ENCODE measurements at places on chromosomes 7 and 10.

- no peak for DNase-seq
These were observed 57.3 kb upstream of the CCDC71L start for GRCh38 chr7:106717955-106718871.

- DNase-seq, result no peak
These were observed 68.9 kb downstream of the HTR7 start for GRCh38 chr10:90788968-90789367.

GRCh38 chr10:60957667-60958221 lies 13.8 kb upstream of the RHOBTB1 start:
- no peak for DNase-seq

DNA sequence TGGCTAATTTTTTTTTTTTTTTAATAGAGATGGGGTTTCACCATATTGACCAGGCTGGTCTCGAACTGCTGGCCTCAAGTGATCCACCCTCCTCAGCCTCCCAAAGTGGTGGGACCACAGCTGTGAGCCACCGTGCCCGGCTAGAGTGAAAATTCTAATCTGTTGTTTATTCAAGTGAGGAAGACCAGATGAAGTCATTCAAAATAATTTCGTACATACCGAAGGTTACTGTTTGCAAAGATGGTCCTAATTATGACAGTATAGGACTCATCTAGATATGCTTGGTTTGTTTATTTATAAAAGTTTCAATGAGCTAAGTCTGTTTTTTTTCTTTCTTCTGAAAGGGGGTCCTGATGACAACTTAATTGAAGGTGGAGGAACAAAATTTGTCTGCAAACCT lies 376.8 kb downstream of the EXOC4 start:
- no peak for DNase-seq

GRCh38 chr10:30000802-30001571 lies 58.4 kb downstream of the JCAD start:
- DNase-seq, result no peak

DNA sequence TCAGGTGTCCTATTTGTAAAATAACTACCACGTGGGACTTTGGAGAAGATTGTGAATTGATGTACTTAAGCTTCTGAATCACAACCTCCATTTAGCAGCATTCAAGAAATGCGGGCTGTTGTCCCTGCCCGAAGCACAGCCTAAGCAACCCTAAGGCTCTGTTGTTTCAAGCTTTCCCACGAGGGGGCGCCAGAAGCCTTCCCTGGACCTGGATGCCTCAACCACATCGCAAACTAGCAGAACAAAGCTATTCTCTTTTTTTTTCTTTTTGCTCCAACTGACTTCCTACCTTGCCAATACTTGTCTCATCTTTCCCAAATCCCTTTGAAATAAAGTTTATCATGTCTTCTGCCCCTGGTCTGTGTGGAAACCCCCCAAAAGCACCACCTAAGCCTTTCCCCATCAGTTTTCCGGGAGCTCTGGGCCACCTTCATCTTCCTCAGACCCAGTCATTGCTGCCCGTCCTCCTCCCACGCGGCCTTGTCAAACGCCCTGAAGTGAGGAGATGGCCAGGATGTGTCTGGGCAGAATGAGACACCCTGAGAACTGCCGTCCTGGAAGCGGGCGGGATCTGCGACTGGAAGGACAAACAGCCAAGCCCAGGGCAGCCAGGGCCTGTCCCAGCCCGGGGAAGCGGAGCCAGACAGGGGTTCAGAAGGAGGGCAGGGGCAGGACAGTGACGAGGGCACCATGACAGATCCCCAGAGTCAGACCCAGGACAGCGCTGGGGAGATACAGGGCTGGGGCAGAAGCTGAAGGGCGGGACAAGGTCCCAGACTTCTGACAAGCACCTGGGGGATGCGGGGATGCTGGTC lies 112.7 kb downstream of the SLIT1 start:
- DNase-seq, result peak; percentile 35

DNA sequence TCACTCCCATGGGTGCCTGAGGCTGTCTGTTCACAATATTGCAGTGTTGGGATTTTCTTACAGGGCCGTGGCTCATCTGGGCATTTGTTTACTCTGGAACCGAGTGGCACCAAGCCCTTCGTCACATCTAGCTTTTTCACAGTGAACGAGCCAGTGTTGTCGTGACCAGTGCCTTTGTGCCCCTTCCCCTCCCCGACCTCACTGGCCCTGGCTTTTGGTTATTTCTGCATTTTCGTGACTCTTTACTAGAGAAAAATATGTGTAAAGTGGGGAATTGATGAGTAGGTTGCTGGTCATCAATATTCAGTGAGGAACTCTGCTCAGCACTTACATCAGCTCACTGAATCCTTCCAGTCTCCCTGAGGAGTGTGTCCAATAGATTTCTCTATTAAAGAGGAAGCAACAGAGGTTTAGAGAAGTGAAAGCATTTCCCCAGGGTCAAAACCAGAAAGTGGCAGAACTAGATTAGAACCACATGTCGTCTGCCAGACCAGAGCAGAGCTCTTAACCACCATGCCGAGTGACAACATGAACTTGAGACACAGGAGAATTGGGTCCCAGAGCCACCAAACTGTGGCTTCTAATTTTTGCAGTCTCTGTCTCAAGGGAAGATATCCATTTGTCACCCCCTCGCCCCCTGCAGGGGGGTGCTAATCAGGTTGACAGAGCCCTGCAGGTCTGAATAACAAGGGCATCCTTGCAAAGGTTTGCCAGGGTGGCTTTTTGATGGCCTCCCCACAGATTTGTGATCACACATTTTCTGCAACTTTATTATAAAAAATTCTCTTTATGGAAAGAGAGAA lies 125.3 kb downstream of the CHN2 start:
- no peak for DNase-seq

GRCh38 chr10:124035306-124035927 lies 58.0 kb downstream of the CHST15 start:
- no peak for DNase-seq

- DNase-seq, result no peak
These were observed 187.6 kb upstream of the STK17A start for GRCh38 chr7:43395351-43395750.

DNA sequence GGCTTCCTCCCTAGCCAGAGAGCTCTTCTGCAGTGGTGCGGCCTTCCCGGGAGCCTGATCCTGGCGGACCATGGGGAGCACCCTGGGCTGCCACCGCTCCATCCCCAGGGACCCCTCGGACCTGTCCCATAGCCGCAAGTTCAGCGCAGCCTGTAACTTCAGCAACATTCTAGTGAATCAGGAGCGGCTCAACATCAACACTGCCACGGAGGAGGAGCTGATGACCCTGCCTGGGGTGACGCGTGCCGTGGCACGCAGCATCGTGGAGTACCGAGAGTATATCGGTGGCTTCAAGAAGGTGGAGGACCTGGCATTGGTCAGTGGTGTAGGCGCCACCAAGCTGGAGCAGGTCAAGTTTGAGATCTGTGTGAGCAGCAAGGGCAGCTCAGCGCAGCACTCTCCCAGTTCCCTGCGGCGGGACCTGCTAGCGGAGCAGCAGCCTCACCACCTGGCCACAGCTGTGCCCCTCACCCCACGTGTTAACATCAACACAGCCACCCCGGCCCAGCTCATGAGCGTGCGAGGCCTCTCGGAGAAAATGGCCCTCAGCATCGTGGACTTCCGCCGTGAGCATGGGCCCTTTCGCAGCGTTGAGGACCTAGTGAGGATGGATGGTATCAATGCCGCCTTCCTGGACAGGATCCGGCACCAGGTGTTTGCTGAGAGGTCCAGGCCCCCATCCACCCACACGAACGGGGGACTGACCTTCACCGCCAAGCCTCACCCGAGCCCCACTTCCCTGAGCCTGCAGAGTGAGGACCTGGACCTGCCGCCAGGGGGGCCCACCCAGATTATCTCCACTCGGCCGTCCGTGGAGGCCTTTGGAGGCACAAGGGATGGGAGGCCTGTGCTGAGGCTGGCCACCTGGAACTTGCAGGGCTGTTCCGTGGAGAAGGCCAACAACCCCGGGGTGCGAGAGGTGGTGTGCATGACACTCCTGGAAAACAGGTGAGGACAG lies 1.5 kb downstream of the EEPD1 start:
- no peak for DNase-seq
